ENCODE measurements at places on chromosomes 16 and 17.

DNA sequence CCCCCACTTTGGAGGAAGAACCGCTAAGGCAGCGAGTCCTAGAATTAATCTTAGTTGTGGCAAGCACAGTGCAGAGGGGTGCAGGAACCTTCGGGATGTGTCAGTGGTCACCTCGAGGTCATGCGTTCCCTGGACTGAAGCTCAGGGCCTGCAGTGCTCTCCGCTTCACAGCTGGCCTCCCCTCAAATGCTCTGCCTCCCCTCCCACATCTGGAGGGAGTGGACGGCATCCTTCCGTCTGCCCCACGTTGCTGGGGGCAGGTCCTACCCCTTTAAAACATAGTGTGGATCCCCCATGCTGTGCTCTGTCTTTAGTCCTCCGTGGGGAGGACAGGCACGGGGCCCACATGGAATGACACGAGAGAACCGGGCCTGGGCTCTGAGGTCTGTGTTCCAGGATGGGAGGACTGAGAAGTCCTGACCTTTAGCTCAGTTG lies 99.5 kb upstream of the CDC42EP4 start:
- DNase-seq = no peak

DNA sequence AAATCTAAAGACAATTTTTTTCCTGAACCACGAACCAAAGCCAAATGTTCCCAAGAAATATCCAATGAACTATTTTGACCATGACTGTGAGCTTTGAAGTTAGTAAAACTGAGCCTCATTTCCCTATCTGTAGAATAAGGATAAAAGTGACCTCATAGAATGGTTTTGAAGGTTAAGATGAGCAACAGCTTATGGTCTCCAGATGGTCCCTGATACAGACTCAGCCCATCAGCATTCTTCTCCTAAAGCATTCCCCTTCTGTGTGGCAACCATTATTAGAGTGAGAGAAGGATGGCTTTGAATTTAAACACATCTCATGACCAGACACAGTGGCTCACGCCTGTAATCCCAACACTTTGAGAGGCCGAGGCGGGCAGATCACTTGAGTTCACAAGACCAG lies 70.1 kb downstream of the COPRS start:
- no peak for DNase-seq

DNA sequence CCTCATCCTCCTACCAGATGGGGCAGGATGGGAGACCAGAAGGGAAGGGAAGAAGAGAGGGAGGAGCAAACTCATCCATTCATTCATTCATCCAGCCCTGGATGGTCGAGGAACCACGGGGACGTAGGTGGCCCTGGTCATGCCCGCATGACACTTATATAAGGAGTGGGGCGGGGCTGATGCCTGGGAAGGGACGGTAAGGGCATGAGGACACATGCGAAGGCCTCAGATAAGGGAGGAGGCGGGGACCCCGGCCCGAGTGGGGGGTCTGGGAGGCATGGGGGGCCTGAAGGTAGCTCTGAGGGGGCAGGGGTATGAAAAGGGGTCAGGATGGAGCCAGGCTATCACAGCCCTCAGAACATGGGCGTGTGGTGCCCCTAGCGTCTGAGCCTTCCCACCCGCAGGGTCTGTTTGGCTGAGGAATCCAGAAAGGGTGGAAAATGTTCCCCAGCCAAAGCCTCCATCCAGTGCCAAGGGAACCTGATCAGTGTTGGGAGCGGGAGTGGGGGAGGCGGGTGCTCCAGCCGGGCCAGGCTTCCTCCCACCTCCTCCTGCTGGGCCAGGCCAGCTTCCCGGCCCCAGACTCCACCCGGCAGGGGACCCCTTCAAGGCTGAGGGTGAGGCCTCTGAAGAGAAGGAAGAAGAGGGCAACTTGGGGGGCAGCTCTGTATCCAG lies 17.6 kb upstream of the CD79B start:
- no peak for DNase-seq

GRCh38 chr16:31886227-31886626 lies 12.6 kb downstream of the ZNF267 start:
- no peak for DNase-seq

DNA sequence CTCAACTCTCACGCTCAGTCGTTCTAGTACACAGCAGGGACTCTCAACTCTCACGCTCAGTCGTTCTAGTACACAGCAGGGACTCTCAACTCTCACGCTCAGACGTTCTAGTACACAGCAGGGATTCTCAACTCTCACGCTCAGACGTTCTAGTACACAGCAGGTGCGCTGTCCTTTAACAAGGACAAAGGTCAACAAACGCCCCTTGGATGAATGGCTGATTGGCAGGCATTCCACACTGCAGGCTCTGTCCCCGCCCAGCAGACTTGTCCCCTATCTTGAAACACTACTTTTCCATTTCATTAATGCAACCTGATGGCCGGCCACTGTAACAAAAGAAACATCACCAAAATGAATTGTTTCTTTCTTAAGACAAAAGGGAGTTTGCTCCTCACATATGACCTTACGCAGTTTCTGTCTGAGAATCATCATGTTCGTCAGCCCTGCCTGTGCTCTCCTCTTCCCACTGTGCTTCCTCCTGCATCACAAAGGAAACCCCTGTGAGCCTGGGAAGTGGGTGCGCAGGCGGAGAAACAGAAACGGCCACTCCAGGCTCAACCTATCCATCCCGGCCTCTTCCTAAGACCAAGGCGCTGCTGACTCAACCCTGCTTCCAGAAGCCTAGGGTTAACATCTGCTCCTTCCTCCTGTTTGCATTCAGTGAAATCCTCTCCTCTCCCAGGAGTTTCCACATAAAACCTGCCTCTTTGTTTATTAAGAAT lies 59.8 kb downstream of the ANKRD11 start:
- DNase-seq = no peak

GRCh38 chr17:17713839-17714238 lies 32.6 kb downstream of the RAI1 start:
- DNase-seq = no peak

GRCh38 chr17:28879886-28880571 lies 17.5 kb downstream of the FLOT2 start:
- no peak for DNase-seq

DNA sequence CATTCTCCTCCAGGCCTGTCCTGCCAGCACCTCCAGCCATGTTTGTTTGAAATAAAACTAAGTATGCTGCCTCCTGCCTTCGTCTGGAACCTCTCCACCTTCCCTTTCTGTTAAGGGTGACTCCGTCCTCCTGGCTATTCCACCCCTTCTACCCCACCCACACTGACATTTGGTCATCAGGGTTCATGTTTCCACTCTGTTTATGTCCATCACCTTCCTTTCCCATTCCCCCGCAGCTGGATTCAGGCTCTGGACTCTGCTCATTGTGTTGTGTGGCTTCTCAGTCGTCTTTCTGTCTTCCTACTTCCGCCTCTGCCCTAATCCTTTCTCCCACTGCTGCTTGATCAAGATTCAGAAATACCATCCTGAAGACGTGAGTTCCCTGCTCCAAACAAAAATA lies 28.6 kb downstream of the EPN2 start:
- DNase-seq = no peak

DNA sequence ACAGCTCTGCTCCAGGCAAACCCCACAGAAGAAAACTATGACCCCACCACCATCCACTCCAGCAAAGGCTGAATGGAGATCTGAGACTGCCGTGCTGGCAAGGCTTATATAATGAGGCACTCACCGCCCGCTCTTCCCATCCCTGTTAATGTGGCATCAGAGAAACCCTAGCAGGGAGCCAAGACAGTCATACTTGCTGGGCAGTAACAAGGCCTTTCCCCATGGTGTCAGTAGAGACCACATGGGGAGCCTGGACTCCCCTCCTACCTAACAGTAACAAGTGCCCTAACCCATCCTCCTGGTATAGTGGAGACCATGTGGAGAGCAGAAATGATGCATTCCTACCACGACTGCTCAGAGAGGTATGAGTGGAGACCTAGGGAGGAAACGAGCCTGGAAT lies 235.2 kb downstream of the C16orf78 start:
- DNase-seq = no peak
